ENCODE measurements at places on chromosomes 12 and 14.

DNA sequence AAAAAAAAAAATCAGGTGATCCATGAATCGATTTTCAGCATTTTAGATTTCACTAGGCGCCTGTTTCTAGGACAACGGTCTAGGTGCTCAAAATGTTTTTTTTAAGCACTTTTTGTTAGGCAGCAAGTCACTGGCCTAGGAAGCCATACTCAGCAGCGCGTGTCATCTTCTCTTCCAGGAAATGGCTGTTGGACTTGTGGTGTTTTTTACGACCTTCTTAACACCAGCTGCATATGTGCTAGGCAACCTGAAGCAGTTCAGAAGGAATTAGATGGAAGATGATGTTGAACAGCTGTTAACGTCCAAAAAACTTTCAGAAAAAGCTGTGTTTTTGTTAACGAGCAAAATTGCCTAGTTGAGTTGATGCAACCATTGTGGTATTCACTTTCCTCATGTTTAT is 868 bp downstream of the COX8C start:
- DNase-seq, result no peak

DNA sequence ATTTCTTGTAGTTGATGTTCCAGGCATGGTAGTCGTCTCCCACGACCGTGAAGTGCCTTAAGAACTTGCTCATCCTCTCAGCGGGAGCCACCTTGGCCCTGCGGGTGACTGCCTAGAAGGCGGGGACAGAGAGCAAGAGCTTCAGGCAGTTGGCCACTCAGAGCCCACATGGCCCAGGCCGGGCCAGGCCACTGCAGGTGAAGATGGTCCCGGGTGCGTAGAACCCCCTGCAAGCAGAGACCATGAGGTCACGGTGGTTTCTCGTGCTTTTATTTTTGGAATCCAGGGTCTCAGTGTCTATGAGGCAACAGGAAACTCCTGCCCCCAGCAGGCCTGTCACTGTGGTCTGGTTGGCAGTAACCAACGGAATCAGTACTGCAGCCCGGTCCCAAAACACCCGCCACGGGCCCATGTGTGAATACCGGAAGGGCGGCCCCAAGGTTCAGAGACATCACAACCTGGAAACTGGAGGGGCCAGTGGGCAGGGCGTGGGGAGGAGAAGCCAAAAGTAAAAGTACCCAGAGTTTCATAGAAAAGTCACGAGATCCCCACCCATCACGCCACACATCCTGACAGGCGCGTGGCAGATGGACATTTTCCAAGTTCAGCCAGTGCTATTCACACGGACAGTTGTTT is 27.5 kb downstream of the HVCN1 start:
- no peak for DNase-seq

- DNase-seq, result no peak
Measured at GRCh38 chr12:131529196-131530040, 181.5 kb upstream of the SFSWAP start.

GRCh38 chr14:83993545-83993944 is 1536.4 kb upstream of the FLRT2 start:
- DNase-seq, result no peak

- no peak for DNase-seq
Measured at GRCh38 chr14:58281969-58282368, 16.4 kb upstream of the ARID4A start.

DNA sequence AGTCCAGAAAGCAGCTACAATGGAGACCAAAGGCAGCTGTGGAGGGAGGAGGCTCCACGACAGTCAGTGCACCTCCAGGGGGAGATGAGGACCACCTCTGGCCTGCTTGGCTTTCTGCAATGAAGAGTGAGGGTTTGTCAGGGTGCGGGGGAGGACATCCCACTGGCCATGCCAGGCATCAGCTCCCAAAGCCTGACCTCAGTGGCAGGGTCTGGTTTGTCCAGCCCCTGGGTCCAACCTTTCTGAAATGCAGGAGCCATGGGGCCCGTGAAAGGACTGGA is 35.2 kb downstream of the SLC6A12 start:
- DNase-seq, result no peak

- DNase-seq, result no peak
Measured at GRCh38 chr14:45091710-45092109, 7.8 kb downstream of the PRPF39 start.

DNA sequence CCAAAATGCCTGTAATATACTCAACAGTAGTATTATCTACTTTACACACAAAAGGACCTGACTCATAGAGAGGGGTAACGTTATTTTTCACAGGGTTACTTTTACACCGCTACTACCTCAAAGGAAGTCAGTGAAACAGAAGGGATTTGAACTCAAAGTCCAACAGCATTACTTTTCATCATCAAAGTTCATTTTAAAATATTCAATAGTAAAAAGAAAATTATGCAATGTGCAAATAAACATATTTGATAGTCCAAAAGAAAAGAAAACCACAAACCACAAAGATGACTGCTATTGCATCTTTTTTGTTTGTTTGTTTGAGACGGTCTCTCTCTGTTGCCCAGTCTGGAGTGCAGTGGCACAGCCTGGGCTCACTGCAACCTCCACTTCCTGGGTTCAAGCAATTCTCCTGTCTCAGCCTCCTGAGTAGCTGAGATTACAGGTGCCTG is 15.5 kb downstream of the KIF21A start:
- no peak for DNase-seq

- peak; percentile 23 for DNase-seq
Measured at GRCh38 chr14:23929822-23930294, 23.7 kb upstream of the DHRS4 start.

Measured in AG09319 (cell line).